ENCODE measurements at places on chromosomes 5 and 9.

- DNase-seq: no peak
These were observed 25.7 kb downstream of the TRIO start for GRCh38 chr5:14168793-14169262.

- no peak for DNase-seq
These were observed 365.6 kb downstream of the CDK5RAP2 start for GRCh38 chr9:120214332-120214731.

DNA sequence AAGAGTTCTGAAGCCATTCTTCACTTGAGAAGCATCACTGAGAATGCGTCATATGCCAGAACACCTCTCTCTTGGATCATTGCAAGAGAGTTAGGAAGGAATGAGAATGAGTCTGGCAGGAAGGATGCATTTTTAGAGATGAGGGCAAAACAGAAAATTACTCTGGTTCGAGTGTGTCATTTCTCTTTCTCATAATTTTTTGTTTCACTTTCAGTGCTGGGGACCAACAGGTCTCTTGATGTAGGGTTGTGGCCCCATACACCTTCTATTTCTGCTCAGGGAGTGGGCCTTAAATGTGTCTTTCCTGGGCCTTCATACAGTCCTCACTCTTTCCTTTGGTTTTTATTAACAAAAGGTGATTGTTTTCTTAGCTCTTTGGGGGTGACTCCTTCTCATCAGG is 302.4 kb downstream of the NR3C1 start:
- no peak for DNase-seq

DNA sequence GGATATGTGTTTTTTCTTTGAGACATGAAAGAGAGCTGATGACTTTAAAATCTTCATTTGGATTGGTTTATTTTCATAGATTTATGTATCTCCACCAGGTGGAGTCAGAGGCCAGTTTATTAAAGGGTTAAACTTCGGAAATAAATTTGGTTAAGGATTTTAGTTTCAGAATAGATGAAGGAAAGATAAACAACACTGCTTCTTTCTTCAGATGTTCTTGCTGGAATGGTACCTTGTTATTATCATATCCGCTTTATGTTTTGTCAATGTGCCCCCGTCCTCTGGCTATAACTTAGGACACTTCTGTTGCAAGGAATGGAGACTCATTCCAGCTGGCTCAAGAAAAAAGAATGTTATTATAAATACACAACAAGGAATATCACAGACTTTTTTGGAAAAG is 81.2 kb downstream of the ALDH1A1 start:
- DNase-seq: peak; percentile 58

GRCh38 chr9:121997791-121998190 is 95.3 kb downstream of the TTLL11 start:
- peak; percentile 23 for DNase-seq

- DNase-seq: peak; percentile 83
These were observed at the start of gene FYB1 for GRCh38 chr5:39219437-39219836. Gene FYB1, minus strand, starts transcription at chr5:39219563. Its CDS starts 16,603 bp downstream, at chr5:39202960.

DNA sequence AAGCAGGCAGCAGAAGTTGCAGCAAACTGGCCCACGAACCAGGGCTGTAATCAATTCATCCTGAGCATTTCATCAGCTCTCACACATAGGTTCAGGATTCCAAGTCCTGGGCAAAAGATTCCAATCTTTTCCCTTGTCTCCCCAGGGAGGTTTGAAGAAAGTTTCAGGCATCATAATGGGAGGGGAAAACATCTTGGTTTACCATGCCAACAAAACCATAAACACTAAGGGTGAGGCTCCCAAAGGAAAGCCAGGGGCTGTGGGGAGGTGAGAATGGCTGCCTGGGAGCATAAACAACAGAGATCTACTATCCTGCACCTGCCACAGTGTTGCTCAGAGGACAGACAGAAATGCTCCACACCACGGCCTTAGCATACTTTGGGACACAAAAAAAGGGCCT is 94.6 kb downstream of the SH3TC2 start:
- DNase-seq: no peak

- DNase-seq: peak; percentile 95
These were observed 6.2 kb downstream of the PDLIM4 start for GRCh38 chr5:132263548-132264261.

GRCh38 chr9:94805051-94805489 is 78.6 kb downstream of the AOPEP start:
- no peak for DNase-seq

GRCh38 chr9:29556317-29556716 is 1983.0 kb upstream of the C9orf72 start:
- peak; percentile 50 for DNase-seq

DNA sequence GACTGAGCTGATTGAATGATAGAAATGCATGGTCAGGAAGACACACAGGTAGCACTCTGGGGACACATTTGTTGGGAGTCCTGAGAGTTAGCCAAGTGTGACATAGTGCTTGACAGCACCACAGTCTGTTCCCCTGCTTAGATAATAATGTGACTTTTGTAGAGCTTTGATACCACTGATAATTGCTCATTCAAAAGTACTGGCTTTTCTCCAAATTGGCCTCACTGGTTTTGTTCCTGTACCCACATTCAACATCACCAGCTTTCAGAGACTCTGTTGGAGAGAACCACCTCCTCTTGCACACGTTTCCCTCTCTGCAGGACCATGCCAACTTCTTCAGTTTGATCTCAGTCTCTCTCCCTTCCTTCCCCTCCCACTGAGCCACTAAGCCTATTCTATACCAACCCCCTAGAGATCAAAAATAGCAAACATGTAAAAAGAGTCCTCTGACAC is 52.5 kb upstream of the IL7R start:
- no peak for DNase-seq

DNA sequence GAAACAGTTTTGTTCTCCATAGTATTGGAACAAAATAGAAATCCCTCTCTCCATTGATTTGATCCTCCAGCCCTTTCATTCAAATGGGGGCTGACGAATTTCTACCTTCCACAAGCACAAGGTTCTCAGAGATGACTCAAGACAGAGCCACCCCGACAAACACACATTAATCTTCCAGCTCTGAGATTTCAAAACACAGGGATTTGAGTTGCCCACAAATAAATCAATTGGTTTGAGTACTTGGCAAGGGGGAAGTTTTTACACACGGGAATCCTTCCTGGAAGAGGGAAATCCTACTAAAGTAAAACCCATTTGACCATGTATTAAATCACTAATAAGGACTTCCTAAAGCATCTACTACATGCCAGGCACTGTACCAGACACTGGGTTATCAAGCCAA is 5.4 kb downstream of the ADRA1B start:
- DNase-seq: no peak

DNA sequence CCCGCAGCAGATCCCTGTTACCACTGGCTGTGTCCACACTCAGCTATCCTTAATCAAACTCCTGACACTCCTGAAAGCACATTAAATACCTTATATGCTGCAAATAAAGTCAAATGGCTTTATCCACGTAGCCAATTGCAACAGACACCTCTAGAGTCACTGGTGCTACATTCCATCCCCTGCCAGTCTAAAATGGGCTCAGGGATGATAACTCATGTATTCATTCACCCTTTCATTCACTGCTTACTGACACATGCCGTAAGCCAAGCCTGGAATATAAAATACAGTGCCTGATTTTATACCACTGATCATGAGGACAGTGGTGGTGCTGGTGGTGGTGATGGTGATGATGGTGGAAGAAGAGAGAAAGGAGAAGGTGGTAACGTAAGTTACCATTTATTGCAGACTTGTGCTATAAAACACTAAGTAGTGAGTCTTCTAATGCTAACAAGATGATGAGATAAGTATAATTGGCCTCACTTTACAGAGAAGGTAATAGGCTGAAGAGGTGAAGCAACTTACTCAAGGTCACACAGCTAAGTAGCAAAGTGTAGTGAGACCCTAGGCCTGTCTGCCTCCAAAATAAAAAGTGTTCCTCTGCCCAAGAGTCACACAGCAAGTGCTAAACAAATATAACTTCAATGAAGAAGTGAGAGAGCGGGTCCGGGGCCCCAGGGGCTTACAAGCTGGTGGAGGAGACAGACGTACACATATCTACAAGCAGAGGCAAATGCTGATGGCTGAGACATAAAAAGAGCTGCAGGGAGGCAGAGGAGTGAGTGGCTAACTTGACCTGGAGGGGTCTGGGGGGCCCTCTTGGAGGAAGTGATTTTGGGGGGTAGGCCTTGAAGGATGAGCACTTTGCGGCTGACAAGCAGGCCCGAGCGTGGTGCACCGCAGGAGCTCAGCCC is 1.2 kb downstream of the TTLL11 start:
- DNase-seq: no peak

- DNase-seq: no peak
These were observed 4.9 kb downstream of the TXNDC8 start for GRCh38 chr9:110332766-110333165.

DNA sequence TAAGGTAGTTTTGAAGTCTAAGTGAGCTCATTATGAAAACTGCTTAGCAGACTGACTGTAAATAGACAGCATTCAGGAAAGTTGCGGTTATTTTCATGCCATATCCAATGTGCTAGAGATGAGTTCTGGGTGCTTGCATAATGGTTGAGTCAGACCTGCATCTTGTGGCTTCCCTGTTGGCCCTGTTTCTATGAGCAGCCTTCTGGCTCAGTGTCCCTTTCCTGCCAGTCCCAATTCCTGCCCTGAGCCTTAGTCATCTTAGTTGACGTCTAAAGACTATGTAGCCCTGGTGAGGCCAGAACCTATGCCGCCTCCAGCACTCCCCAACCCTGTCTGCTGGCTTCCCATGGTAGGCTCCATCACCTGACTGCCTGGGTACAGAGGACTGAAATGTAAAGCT is 76.3 kb upstream of the TNFSF8 start:
- DNase-seq: peak; percentile 72

GRCh38 chr5:28499766-28500290 is 1461.4 kb upstream of the CDH9 start:
- DNase-seq: no peak

DNA sequence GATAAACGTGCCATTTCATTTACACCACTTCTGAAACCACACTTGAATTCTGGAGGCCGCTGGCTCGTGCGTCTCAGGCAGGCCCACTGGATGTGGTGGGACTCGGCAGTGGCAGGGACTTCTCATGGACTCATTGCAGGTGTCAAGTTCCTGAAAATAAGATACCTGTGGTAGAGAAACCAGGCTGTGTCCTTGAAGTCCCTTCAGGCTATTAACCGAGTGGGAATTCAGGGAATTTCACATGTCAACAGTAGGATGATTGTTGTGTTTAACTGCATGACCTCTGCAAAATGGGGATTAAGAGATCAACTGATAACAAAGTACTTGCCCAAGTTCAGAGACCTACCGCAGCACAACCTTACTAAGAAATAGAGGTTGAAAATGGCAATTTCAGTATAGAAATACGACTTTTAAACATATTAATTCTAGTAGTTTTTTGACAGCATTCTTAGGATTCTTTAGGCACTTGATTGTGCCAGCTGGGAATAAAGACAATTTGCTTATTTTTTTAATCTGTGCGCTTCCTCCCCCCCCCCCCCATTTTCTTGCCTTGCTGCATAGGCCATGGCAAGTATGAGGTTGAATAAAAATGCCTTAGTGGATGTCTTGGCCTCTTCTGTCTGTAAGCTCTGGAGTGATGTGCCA is 26.8 kb downstream of the TRIP13 start:
- no peak for DNase-seq

GRCh38 chr5:78004559-78004958 is 228.4 kb upstream of the TBCA start:
- DNase-seq: no peak

DNA sequence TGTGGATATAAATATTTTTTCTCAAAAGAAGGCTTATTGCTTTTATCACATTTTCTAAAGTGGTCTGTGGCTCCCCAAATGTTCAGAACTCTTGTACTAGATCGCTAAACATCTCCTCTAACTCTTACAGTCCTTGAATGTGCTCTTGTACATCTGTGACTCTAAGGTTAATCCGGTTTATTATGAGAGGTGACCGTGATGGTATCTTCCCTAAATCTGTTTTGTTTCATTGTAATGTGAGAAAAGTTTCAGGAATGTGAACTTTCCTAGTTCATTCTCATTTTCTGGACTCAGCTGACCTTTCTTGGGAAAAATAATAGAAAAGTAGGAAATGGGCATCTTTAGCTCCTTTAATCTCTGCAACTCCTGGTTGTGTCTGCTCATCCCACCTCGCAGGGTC is 94.5 kb upstream of the CD180 start:
- DNase-seq: no peak

DNA sequence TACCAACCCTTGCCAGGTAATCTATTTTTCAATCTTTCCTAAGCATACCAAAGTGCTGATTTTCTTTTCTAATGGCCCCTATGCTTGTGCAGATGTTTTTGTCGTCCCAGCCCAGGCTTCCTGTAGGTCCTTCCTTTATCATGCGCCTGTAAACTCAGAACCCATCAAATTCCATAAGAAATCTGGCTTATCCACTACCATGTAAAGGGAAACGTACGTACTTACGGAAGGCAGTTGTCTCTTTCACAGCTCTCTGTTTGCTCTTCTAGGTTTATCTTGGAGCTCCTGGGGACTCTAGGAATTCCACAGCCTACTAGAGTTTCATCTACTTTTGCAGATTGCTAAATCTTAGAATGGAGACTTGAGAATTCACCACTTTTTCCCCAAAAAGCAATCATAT is 9.0 kb downstream of the BRINP1 start:
- no peak for DNase-seq

DNA sequence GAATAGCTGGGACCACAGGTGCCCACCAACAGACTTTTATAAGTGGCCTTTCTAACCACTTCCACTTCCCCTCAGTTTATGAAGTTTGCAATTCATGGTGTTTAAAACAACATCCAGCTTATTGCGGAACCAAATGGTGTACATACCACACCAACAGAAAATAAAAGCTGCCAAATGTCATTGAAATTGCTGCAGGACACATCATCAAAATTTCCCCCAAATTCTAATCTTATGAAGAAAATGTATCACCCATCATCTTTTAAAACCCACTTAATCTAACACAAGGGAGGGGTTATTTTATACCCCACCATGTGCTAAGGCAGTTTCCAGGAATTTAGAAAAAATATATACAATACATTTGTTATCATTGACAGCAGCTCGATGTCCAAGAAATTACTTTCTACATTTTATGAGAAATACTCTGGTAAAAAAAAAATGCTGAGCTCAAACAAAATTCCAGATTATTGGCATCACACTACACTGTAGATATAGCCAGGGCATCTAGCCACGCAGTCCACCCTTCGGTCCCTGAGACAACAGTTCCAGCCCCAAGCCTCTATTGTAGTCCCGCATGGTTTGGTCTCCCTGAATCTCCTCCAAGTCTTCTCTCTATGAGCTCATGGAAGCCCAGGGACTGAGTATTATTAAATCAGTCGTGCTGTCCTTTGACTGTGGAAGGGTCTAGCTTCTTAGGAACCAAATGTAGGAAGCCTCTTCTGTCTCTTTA is 372.8 kb upstream of the SLC30A5 start:
- DNase-seq: no peak

- DNase-seq: no peak
These were observed 25.5 kb upstream of the CEP120 start for GRCh38 chr5:123448743-123449142.

- DNase-seq: peak; percentile 6
These were observed 53.7 kb upstream of the BOD1 start for GRCh38 chr5:173670130-173670651.

DNA sequence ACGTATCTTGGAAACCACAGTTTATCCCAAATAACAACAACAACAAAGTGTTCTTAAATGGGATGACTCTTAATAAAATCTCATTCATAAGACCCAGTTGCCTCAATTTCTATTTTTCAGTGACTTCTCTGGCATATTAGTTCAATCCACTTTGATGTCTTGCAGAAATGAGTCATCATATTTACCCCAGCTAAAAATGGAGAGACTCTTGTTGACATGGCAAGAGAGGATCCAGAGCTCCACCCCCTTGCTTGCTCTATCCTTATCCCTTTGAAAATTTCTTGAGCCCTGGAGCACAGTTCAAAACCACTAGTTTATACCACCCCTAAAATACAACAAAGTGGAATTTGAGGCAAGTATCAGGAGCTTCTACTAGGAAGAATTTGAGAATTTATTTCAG is 20.8 kb downstream of the VCAN start:
- peak; percentile 26 for DNase-seq

GRCh38 chr9:130220352-130220751 is 45.2 kb upstream of the HMCN2 start:
- peak; percentile 13 for DNase-seq
